ENCODE measurements at places on chromosomes 4 and X. TPM values are rescaled to one million over a fixed set of nuclear protein-coding genes. Genes with fewer than 3 reads are reported as not detected.

Gene MAGEA8
- not detected for total RNA-seq

Gene NLGN4X
- 0.13 TPM for total RNA-seq

Gene SLC9A6
- total RNA-seq = 16.9 TPM

Gene TLR3
- total RNA-seq = 8.1 TPM

Gene TEX13C
- total RNA-seq = not detected

Gene ARX
- not detected for total RNA-seq

Gene STK32B
- total RNA-seq = 15.4 TPM

Gene BCOR
- total RNA-seq = 16.8 TPM

Gene RIPPLY1
- total RNA-seq = not detected

Gene CXorf65
- total RNA-seq = not detected

Gene AR
- 0.30 TPM for total RNA-seq

Gene MAGEB1
- not detected for total RNA-seq

Gene COL4A5
- 18.1 TPM for total RNA-seq

Gene CCSER1
- not detected for total RNA-seq

Gene YTHDC1
- total RNA-seq = 24.9 TPM

Gene CXorf49
- not detected for total RNA-seq

Gene SNCA
- 67.6 TPM for total RNA-seq

Gene ESX1
- not detected for total RNA-seq

Gene AWAT1
- total RNA-seq = not detected

Gene CABS1
- not detected for total RNA-seq

Gene BANK1
- total RNA-seq = 0.47 TPM

Gene HTN3
- total RNA-seq = not detected

Gene PPARGC1A
- total RNA-seq = not detected

Gene STEEP1
- total RNA-seq = 30.6 TPM

Gene HMX1
- not detected for total RNA-seq

Gene ADH1C
- not detected for total RNA-seq

Gene KCND1
- not detected for total RNA-seq

Gene CSAG1
- not detected for total RNA-seq

Gene TEX13D
- total RNA-seq = not detected

Gene ANOS1
- total RNA-seq = 0.98 TPM
